ENCODE measurements at places on chromosomes 5 and 9. TPM values are rescaled to one million over a fixed set of nuclear protein-coding genes. Genes with fewer than 3 reads are reported as not detected.

- H3K36me3 ChIP-seq = peaks cover 1% of the 10 kb centered on the region
- H3K27ac ChIP-seq = no peak overlapping the region
- H3K4me3 ChIP-seq = no peak overlapping the region
- H3K4me1 ChIP-seq = peaks cover 38% of the 10 kb centered on the region
- peaks cover 27% of the 10 kb centered on the region for H3K27me3 ChIP-seq
Measured at GRCh38 chr5:79843450-79844388, 147.3 kb downstream of the MTX3 start.

DNA sequence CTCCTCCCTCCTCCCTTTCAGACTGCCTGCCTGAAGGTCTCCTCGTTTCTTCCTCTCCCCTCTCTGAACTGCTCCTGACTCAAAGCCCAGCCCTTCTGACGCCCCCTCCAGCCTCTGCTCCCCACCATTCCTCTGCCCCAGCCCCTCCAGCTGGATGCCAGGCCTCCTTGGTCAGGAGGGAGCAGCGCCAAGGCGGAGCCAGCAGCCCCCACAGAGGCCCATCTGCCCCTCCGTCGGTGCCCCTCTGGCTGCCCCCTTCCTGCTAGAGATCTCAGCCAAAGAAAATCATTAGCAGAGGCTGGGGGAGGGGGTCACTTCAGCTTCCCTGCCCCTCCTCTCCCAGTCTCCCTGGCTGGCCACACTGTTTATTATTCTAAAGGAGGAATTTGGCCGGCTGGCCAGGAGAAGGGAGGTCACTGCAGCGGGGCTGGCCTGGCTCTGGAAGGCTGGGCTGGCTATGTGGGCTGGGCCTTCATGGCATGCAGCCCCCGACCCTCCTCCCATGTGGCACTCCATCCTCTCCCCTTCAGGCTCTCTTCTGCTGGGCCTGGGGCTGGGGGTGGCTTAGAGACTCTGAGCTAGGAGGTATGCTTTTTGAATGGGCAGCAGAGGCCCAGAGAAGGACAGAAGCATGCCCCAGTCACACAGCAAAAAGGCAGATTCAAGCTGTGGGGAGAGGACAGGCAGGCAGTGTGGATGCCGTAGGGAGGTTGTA, 16.9 kb downstream of the PDGFRB start:
- no peak for DNase-seq
- H3K4me1 ChIP-seq = peaks cover 21% of the 10 kb centered on the region
- no peak overlapping the region for H3K4me3 ChIP-seq
- peaks cover 10% of the 10 kb centered on the region for H3K36me3 ChIP-seq
- H3K27me3 ChIP-seq = no peaks in the 10 kb centered on the region

DNA sequence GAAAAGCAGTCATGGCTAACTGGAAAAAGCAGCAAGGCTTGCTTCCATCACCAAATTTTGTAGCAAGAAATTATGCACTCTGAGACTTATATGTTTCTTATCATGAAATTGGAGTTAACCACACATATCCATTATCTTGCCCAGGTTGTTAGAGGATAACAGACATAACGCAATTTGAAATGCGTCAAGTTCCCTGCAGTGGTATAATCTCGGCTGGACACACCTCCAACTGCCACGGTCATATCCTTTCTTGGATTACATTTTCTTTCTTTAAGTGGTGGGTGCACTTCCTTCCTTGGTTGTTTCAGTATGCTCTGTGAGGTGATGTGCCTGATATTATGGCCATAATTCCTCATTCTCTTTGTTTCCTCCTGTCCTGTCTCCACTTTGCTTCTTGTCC, 695.0 kb upstream of the DMAC1 start:
- H3K27ac ChIP-seq = no peak overlapping the region
- DNase-seq = no peak
- H3K36me3 ChIP-seq = no peaks in the 10 kb centered on the region
- no peak overlapping the region for H3K4me3 ChIP-seq

DNA sequence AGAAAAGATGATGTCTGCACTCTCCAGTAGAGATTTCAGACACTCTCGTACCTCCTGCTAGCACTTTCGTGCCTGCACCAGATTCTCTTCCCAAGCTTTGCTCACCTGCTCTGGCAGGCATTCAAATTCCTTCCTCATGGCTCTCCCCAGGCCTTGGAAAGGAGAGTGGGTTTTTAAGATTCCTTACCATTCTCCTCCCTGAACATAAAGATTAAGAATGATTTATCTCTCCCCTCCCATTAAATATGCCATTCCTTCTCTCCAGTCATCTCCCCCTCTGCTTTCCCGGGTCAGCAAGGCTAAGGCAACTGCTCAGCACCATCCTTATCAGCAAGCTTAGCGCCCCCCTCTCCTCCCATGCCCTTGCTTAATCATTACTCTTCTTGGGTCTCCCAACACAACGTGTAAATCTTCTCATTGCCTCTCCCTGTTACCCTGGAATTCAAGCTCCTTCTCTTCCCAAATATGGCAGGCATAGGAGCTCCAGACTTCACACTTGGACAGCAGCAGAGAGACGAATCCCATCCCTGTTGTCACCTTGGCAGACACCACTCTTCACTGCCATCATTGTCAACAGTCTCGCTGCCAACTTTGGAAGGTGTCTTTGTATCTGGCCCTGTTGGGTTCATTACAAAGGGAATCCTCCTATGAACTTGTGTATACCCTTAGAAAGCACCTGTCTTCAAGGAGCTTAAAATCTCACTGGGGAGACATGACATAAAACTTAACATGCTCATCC, 332.9 kb downstream of the SLIT3 start:
- H3K36me3 ChIP-seq = no peaks in the 10 kb centered on the region
- no peak overlapping the region for H3K4me3 ChIP-seq
- H3K27me3 ChIP-seq = peaks cover 10% of the 10 kb centered on the region
- no peak for DNase-seq
- no peaks in the 10 kb centered on the region for H3K4me1 ChIP-seq

The DAB2 gene
- total RNA-seq = not detected

The SPINK4 gene
- total RNA-seq = not detected

- no peak overlapping the region for H3K4me3 ChIP-seq
- peaks cover 39% of the 10 kb centered on the region for H3K4me1 ChIP-seq
- H3K27ac ChIP-seq = no peak overlapping the region
Measured at GRCh38 chr9:34633851-34634550, 3.6 kb downstream of the SIGMAR1 start.

DNA sequence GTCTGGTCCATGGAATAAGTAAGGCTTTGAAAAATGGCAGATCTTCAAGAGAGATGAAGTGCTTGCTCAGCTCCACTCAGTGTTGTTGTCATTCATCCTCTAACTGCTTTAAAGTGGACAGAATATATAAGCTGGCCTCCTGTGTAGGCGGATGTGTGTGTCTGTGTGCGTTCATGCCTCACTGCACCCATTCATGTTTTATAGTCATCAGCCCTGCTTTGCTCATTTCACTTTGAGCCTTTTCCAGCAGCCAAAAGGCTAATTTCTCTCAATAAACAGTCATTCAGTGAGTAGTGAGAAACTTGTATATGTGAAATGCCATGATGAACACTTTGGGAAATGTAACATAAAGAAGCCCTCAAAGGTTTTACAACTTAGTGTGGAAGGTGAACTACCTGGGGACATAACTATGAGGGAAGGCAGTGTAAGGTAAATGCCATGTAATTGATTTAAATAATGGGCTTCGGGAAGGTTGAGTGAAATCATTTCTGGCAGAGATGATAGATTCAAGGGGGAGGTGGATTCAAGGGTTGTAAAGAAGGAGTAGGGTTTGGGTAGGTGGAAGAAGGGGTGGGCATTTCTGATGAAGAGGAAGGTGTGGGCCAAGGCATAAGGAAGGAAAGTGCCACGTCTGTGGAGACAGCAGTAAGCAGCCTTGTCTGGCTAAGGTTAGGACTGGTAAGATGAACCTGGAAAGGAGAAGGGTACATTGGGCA, 15.7 kb downstream of the TTC23L start:
- H3K36me3 ChIP-seq = no peaks in the 10 kb centered on the region
- H3K4me1 ChIP-seq = no peaks in the 10 kb centered on the region
- DNase-seq = no peak
- H3K27ac ChIP-seq = no peak overlapping the region
- peaks cover 6% of the 10 kb centered on the region for H3K27me3 ChIP-seq
- no peak overlapping the region for H3K4me3 ChIP-seq

- H3K36me3 ChIP-seq = no peaks in the 10 kb centered on the region
- H3K27me3 ChIP-seq = no peaks in the 10 kb centered on the region
- no peak overlapping the region for H3K4me3 ChIP-seq
- H3K27ac ChIP-seq = no peak overlapping the region
- peaks cover 25% of the 10 kb centered on the region for H3K4me1 ChIP-seq
Measured at GRCh38 chr9:137007108-137007815, 10.9 kb upstream of the CLIC3 start.

GRCh38 chr5:125877248-125877647, 546.0 kb upstream of the GRAMD2B start:
- no peaks in the 10 kb centered on the region for H3K4me1 ChIP-seq
- H3K4me3 ChIP-seq = no peak overlapping the region
- no peak for DNase-seq
- H3K27me3 ChIP-seq = no peaks in the 10 kb centered on the region
- H3K36me3 ChIP-seq = no peaks in the 10 kb centered on the region

DNA sequence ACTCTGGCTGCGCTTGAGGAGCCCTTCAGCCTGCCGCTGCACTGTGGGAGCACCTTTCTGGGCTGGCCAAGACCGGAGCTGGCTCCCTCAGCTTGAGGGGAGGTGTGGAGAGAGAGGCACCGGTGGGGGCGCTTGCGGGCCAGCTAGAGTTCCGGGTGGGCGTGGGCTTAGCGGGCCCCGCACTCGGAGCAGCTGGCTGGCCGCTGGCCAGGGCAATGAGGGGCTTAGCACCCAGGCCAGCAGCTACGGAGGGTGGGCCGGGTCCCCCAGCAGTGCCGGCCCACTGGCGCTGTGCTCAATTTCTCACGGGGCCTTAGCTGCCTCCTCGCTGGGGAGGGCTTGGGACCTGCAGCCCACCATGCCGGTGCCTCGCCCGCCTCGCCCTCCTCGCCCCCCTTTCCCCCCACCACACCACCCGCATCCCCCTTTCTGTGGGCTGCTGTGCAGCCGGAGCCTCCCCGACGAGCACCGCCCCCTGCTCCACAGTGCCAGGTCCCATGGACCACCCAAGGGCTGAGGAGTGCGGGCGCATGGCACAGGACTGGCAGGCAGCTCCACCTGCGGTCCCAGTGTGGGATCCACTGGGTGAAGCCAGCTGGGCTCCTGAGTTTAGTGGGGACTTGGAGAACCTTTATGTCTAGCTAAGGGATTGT, 954.5 kb downstream of the DTWD2 start:
- H3K27me3 ChIP-seq = no peaks in the 10 kb centered on the region
- no peaks in the 10 kb centered on the region for H3K4me1 ChIP-seq
- H3K36me3 ChIP-seq = peaks cover 2% of the 10 kb centered on the region
- no peak overlapping the region for H3K27ac ChIP-seq
- DNase-seq = no peak

DNA sequence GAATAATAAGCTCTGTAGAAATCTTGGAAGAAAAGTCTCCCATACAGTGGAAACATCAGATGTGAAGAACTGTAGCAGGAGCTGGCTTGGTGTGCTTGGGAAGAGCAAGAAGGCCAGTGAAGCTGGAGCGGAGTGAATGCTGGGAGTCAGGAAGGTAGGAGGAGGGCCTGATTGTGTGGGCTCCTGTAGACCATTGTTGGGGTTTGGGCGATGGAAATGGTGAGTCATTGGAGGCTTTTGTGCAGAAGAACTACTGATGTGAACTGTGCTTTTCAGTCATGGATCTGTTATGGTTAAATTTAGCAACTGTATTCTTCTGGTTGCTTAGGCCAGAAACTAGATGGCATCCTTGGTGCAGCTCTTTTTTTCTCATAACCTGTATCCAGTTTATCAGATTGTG, 2.3 kb downstream of the ICE1 start:
- H3K4me3 ChIP-seq = no peak overlapping the region
- H3K4me1 ChIP-seq = peaks cover 25% of the 10 kb centered on the region
- H3K27me3 ChIP-seq = no peaks in the 10 kb centered on the region

DNA sequence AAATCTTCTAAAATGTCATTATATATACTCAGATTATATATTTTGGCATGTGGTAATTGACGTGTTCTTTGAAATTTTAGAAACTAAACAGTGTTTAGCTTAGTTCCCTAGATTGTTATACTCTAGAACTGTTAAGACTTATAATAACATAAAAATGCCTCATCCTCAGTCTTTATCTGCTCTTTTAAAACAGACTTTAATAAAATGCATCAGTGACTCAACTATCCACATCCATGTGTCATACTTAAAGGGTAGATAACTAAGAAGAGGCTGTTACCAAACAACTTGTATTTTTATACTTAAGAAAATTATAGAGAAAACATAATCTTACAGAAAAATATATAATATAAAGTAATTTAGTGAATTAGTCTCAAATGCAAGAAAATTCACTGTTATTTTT, 15.2 kb downstream of the NFIL3 start:
- H3K27ac ChIP-seq = no peak overlapping the region
- no peaks in the 10 kb centered on the region for H3K27me3 ChIP-seq
- H3K4me1 ChIP-seq = peaks cover 60% of the 10 kb centered on the region
- no peak overlapping the region for H3K4me3 ChIP-seq

DNA sequence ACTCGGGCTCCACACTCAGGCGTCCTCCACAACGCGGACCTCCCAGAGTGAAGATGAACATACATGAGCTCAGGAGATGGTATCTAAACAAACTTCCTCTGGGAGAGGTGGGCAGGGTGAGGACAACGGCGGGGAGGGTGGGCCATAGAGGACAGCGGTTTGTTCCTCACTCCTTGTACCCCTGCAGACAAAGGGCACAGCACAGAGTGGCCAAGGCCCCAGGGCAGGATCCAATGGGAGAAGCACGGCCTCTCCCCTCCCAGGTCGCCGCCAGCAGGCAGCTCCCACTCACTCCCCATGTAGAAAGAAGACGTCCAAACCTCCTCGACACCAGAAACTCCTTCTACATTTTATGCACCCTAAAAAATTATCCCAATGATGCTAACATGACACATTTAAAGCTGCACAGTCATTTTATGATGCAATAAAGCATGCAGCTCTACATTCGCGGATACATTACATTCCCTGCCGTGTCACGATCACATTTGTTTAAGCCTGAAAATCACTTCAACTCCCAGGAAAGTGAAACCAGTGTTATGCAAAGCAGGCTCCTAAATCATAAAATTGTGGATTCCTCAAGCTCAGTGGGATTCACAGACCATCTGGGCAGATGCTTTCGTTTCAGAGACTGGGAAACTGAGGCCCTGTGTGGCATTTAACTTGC, 87.5 kb upstream of the SARDH start:
- no peaks in the 10 kb centered on the region for H3K36me3 ChIP-seq
- DNase-seq = no peak
- no peak overlapping the region for H3K27ac ChIP-seq
- no peaks in the 10 kb centered on the region for H3K27me3 ChIP-seq

DNA sequence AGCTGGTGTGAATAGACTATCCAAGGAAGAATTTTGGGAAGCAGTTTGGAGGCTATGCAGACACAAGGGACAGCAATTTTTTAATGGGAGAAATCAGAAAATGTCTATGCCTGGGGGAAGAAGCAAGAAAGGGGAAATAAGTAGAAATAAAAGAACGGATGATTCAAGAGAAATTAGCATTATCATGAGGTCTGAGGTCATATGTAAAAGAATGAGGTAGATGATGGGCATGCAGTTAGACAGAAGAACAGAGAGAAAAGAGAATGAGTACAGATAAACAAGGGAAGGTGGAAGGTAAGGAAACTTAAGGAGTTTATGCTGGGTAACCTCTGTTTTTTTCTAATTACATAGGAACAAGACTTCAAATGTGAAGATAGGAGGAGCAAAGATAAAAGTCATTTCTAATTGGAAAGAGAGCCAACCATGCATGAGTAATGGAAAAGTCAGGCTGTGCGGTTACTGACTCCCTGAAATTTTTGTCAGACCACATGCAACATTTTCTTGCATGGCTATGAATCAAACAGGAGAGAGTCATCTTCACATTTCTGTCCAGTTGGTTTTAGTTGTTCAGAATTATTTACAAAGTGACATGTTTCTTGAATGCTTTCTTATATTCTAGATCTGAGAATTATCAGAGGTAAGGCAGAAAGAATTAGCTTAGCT, 101.0 kb upstream of the PIK3R1 start:
- H3K4me1 ChIP-seq = no peaks in the 10 kb centered on the region
- H3K27ac ChIP-seq = no peak overlapping the region
- H3K36me3 ChIP-seq = no peaks in the 10 kb centered on the region
- H3K27me3 ChIP-seq = no peaks in the 10 kb centered on the region

Measured in activated CD8-positive, alpha-beta memory T cell treated with anti-CD3 and anti-CD28 coated beads, Interleukin-2, amount 10 ng/mL, durations not matched to agents 7 days and 5 days (primary cell).